CD4-positive, alpha-beta T cell treated with Interleukin-15 for 4 hours (primary cell): ENCODE measurements at places on chromosomes 5 and 9.

DNA sequence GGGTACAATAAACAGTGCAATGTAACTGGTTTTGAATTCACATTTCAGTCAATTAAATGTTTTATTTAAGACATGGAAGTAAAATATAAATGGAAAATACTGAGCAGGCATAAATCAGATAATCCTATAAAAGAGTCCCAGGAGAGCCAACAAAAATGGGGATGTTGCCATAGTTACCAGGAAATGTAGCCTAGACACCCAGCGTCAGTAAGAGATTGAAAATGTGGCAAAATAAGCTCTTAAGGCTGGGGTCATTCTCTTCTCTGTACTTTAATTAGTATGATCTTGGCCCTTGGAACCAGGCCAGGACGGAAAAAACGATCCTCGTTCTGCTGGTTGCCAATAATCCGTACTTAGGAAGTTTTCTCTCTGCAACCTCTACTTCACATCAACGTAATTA, 18.9 kb upstream of the RASEF start:
- no peak for DNase-seq

GRCh38 chr9:31394015-31394473, 990.4 kb upstream of the ACO1 start:
- no peak for DNase-seq

- no peak for DNase-seq
These were observed 164.9 kb downstream of the SEMA6A start for GRCh38 chr5:116409591-116410296.

GRCh38 chr9:109341561-109341960, 20.7 kb upstream of the EPB41L4B start:
- DNase-seq, result no peak

DNA sequence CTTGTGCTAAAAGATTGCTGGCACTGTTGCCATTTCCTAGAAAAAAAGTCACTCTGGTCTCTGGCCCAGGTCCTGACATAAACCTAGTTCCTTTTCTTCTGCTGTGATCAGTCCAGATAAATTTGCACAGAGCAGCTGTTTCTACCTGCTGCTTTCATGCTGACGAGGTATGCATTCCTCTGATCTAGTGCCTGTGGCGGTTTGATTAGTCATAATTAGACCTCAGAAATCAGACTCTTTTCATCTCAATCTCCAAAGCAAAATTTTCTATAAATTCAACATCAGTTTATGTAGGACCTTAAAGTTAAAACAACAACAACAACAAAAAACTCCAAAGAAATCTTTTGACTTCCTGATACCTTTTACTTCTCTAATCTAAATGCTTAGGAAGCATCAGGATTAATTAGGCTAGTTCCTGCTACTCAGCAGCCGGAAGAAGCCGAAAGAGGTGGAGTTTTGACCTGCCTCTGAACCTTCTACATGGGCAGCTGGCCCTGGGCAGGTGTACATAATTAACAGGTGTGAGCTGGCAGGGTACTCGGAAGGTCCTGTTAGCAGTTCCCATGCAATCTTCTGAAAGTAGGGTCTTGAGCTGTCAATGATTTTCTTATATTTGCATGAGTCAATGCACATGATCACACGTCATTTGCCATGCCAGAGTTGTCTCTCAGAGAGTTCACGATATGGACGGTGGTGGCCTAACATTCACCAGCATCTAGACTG, 83.3 kb upstream of the CCDC112 start:
- peak; percentile 16 for DNase-seq

- DNase-seq, result no peak
These were observed 8.7 kb upstream of the AGPAT2 start for GRCh38 chr9:136695955-136696354.

GRCh38 chr5:73446631-73447529, 1.7 kb downstream of the FOXD1 start:
- DNase-seq, result no peak

- no peak for DNase-seq
These were observed 44.1 kb downstream of the TJP2 start for GRCh38 chr9:69218166-69218565.

DNA sequence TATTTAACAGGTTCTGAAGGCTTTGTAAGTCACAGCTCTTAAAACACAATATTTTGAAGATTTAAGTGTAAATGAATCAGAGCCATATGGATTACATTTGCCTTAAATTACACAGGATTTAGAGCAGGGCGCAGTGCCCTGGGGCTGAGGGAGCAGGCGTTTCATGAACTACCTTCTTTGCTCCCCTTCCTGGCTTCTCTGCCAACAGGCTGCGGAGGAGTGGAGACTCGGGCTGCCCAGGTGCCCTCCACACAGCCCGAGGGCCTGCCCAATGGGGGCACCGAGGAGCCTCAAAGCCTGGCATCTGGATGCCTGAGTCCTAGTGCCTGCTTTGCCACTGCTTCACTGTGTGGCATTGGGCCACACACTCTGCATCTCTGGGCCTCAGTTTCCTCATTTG, 90.6 kb upstream of the HAND1 start:
- DNase-seq, result no peak

DNA sequence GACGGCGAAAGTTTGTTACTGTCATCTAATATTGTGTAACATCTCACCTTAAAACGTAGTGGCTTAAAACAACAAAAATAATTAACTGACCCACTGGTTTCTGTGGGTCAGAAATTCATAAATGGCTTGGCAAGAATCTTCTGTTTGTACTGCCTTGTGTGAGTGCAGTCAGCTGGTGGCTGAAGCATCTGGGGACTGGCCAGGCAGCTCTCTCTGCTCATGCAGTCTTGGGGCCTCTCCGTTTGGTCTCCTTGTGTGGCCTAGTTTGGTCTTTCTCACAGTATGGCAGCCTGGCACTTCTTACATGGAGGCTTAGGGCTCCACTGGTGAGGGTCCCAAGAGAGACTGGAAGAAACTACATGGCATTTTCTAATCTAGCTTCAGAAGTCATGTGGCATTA, 49.0 kb upstream of the CTXN3 start:
- DNase-seq, result no peak

GRCh38 chr5:54415896-54416601, 39.5 kb upstream of the HSPB3 start:
- DNase-seq, result no peak

- no peak for DNase-seq
These were observed 3.4 kb downstream of the ST8SIA4 start for GRCh38 chr5:100899675-100900074.

DNA sequence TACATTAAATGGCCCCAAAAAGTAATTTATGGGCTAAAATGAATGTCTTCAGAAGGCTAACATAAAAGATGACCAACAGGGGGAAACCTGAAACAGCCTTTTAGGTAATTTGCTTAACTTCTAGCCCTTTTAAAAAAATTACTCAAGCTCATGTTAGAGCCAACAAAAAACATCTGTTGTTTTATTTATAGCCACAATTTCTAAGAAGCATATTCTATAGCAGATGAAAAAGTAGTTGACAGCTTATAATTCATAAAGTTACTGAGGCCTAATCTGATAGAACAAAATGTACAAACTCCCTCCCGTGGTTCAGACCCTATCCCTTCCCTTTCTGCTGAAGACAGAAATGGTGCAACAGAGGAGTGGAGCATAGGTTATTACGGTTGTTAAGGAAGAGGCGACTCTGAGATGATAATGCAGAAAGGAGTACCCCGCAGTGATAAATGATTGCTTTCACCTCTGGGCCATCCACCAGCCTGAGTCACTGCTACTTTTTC, 46.1 kb downstream of the PIK3R1 start:
- DNase-seq, result no peak

DNA sequence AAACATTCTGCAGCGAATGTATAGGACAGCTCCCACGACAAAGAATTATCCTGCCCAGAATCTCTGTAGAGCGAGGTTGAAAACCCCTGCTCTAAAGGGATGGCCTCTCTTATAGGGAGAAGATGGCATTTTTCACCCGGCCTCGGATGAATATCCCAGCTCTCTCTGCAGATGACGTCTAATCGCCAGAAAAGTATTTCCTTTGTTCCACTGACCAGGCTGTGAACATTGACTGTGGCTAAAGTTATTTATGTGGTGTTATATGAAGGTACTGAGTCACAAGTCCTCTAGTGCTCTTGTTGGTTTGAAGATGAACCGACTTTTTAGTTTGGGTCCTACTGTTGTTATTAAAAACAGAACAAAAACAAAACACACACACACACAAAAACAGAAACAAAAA, 17.4 kb upstream of the RARS1 start:
- no peak for DNase-seq

GRCh38 chr5:148794729-148795561, 31.5 kb upstream of the ADRB2 start:
- no peak for DNase-seq

DNA sequence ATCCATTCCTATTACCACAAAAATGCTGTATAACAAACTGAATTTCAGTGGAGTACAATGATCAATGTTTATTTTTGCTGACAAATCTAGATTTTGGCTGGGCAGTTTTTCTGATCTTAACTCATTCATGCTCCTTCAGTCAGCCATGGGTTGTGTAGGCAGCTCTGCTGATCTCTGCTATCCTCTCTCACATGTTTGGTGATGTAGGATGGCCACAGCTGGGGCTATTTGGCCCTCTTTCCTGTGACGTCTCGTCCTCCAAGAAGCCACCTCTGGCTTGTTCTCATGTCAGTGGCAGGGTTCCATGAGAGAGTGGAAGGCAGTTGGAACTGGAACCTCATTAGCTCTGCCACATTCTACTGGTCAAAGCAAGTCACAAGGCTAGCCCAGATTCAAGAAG, 8.9 kb downstream of the NLN start:
- no peak for DNase-seq

DNA sequence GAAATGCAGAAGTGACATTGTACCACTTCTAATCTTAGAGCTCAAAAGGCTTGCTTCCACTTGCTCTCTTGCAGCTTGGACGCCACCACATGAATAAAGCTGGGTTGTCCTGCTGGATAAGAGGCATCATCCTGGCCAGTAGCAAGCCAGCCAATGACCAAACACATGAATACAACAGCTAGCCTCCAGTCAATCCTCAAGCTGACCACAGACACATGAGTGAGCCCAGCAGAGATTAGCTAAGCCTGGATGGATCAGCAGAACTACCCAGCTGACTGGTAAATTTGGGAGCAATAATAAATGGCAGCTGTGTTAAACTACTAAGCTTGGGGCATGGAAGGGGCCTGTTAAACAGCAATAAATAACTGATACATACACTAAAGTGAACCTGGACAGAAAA, 121.1 kb upstream of the SLC12A2 start:
- DNase-seq, result no peak

- no peak for DNase-seq
These were observed 160.4 kb downstream of the FSTL4 start for GRCh38 chr5:133451926-133452325.

DNA sequence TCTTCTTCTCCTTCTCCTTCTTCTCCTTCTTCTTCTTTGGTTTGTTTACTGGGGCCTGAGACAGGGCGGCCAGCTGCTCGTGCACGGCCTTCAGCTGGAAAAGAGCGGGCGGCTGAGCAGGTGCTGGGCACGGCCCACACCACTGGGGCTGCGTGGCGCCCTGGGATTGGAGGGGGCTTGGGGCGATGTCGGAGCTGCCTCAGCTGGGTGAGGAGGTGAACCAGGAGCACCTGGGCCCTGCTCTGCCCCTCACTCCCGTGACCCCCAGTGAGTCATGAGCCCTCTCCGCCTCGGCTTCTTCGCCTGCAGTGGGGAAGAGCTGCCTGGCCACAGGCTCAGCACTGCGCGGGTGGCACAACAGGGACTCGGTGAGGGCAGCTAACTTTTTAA, 14.9 kb downstream of the BRD3OS start:
- no peak for DNase-seq

- no peak for DNase-seq
These were observed 417.7 kb downstream of the PSAT1 start for GRCh38 chr9:78714576-78714975.

GRCh38 chr9:130030651-130031127, 12.3 kb downstream of the FNBP1 start:
- no peak for DNase-seq

- DNase-seq, result no peak
These were observed 58.9 kb downstream of the CEMIP2 start for GRCh38 chr9:71709384-71709783.

DNA sequence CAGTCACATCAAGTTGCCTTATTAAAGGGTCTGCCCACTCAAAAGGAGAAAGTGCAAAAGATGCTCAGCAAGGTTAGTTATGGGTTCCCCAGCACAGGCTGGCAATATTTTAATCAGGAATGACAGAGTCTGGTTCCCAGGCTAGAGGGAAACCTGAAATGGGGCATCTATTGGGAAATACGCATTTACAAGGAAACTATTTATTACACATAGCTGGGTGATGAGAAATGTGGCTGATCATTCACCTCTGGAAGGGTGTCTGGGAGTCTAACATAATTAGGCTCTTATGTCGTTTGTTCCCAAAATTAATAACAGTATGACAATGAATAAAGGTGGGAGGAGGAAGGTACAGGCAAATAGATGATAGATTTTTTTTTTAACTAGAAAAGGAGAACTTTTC, 314.7 kb downstream of the ENC1 start:
- no peak for DNase-seq

DNA sequence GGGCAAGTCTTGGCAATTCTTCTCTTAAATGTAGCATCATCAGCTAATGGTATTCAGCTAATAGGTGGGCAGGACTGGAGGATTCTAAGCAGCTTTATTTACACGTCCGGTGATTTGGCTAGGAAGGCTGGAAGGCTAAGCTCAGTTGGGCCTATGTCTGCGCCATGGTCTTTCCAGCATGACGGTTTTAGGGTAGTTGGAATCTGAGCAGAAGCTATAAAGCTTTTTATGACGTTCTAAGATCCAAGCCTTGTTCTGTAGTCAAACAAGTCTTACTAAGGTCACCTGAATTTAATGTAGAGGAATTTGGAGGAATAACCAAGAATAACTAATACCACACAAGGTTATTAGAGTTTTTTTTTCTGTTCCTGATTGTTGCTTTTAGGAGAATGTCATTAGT, 66.2 kb downstream of the CDC42SE2 start:
- DNase-seq, result no peak

DNA sequence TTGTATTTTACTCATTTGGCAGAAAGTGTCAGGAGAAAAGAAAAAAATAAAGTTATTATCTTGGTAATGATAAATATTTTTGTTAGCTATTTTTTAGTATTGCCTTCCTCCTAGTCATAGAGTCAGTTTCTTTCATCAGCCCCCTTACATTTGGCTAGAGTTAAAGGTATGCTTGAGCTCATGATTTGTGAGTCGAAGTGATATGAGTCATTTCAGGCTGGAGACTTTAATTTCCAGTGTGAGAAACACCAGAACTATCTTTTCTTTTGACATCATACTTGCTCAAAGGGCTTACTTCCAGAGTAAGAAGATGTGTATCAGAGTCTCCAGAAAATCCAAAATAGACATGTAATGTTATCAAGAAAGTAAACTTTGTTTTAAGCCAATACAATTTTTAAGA, 746.7 kb upstream of the TYRP1 start:
- DNase-seq, result no peak

DNA sequence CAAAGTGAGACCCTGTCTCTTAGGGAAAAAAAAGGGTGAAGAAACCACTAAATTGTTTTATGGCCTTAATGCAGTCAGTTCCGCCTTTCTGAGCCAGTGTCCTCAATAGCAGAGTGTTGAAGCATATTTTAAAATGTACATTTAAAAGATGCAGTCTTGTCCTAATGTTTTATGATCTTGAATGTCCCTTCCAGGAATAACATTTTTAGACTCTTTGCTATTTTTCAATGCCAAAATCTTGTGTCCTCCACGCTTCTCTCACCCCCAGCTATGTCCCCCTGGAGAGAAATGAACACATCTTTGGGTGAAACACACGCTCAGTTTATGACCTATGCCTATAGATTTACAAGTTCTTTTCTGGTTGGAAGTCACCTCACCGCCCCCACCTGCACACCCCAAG, 69.8 kb downstream of the CSNK1A1 start:
- no peak for DNase-seq

- DNase-seq, result no peak
These were observed 559 bp downstream of the ROR2 start for GRCh38 chr9:91949392-91949945.
